ENCODE measurements at places on chromosomes 4 and X.

DNA sequence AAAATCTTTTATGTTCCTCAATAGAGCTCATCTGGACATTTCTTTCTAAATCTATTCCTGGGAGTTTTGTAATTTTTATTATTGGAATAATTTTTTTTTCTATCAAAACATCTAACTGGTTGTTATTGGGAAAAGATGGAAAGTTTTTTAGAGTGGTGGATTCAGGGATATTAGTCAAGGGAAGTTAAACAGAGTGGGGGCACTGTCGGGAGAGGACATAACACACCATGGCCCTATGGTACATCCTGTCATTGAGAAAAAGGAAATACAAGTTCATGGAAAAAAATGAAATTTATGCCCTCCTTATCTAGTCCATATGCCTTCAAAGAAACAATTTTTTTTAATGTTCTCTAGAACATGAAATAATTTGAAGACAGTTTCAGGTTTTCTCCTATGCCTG lies 96.3 kb upstream of the TSPAN5 start:
- no peak for DNase-seq

DNA sequence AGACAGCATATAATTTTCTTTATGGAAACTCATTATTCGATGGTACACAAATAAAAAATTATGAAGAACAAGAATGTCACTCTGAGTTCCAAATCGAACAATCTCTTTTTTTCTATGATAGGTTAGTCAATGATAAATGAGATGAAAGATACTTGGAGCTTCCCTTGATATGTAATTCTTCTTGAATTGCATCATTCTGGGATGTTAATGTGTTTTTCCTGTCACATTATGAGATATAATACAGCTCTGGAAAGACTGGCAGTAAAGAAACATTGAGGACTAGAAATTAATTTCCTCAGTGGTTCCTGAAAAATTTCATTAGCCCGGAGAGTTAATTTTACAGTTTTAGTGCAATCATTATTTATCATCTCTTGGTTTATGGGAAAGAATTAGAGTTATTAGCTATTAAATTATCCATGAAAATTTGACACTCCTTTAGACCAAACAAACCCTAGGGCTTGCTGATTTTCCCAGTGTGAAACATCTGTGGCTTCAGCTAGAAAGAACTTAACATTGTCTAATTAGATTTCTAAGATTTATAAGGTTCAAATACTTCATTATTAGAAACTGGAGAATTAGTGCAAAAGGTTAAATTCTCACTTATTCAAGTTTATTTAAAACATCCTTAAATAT lies 1546.6 kb upstream of the TENM3 start:
- DNase-seq, result no peak

DNA sequence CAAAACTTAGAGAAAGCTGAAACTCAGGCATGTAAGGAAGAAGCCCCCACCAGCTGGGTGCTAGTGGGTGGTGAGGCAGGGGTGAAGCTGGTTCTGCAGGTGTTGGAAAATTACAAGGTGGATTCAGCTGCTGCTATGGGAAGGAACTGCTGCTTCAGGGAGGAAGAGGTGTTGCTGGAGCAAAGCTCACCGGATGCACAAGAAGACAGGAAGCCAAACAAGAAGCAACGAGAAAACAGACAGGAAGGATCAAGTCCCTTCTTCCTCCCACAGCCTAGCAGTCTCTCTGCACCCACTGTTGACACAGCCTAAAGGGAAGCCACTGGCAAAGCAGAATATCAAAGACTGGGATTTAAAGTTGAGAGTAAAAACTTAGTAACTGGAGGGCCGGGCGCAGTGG lies 100.2 kb upstream of the JADE1 start:
- DNase-seq, result no peak

- DNase-seq, result no peak
These were observed 39.2 kb upstream of the TLR3 start for GRCh38 chr4:186029571-186030398.

DNA sequence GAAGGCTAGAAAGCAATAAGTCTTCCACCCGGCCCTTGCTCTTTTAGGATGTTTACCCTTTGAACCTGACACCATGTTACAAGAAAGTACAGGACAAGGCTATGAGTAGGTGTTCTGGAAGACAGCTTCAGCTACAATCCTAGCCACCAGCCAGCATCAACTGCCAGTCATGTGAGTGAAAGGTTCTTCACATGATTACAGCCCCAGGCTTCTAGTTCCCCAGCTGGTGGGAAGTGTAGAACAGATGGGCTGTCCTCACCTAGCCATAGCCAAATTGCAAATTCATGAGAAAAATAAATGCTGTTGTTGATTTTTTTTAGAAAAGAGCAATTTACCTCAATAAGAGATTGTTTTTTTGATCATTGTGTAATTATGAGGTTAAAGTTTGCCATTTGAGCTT lies 60.8 kb downstream of the GRXCR1 start:
- DNase-seq, result no peak

DNA sequence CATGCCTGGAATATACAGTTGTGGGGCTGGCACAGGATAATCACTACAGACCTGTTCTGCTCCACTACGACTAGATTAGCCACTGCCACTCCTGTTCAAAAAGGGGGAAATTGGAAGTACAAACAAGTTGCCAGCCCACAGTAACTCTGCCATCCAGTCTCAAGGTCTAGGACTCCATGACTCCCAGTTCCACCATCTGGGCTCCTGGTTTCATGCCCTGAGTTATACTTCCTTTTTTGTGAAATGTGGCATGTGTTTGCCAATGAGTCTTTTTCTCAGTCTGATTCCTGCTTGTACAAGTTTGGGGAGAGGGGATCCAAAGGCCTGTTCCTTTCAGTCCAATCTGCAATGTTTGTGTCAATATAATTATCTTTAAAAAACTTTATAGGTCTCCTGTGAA lies 1.0 kb upstream of the BLOC1S4 start:
- DNase-seq, result no peak

DNA sequence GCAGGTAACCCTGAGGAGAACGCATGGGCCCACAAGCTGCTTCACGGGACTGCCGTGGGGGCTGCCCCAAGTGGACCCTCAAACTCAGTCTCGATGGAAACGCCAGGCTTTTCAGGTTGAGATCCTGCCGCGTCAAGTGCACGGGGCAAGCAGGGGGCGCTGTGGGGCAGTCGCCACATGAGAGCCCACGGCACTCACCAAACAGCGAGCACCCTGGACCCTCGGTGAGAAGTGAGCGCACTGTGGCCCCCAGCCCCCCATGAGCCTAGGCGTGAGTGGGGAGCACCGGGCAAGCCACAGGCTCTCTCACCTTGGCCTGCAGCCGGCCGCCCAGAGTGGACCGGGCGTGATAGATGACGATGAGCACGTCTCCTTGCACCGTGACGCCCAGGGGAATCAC lies 50.9 kb upstream of the CPLX1 start:
- DNase-seq, result peak; percentile 14

GRCh38 chr4:100289530-100289888 lies 99.2 kb upstream of the DDIT4L start:
- no peak for DNase-seq

DNA sequence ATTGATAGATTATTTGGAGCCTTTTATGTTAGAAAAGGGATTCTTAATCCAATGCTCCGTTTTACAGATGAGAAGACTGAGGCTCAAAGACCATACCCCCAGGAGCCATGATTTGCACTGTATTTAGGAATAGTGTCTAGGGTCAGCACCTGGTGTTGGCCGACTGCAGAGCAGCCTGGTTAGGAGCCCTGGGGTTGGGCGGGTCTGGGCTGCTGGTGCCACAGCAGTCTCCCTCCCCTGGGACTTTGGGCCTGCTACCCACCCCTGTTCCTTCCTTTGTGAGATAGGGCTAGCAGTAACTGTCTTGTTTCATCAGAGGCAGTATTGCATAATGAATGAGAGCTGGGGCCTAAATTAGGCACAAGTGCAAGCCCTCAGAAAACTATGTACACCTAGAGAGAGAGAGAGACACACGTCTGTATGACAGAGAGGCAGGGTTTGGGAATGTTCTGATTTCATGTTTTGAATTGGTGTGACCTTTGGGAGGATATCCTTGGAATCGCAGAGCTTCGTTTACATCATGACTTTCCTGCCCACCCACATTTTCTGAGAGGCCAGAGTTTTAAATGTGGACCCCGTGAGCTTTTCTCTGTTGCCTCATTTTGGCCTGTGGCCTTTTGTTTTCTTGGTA lies 111.7 kb downstream of the PTTG2 start:
- no peak for DNase-seq

DNA sequence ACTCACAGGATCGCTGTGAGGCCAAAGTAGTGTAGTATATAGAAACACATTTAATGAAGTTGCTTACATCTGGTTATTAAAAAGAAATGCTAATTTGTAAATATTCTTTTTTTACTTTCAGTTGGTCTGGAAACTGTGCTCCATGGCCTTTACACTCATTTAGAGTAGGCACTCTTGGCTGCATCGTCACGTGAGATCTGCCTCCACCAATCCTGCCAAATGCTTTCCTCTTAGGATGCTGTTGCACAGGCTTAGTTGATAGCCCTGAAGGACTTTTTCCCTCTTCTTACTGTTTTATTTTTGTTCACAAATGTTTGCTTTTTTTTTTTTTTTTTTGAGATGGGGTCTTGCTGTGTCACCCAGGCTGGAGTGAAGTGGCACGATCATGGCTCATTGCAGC lies 6.3 kb downstream of the CPE start:
- no peak for DNase-seq

GRCh38 chr4:94911106-94911505 lies 153.4 kb downstream of the BMPR1B start:
- DNase-seq, result no peak

DNA sequence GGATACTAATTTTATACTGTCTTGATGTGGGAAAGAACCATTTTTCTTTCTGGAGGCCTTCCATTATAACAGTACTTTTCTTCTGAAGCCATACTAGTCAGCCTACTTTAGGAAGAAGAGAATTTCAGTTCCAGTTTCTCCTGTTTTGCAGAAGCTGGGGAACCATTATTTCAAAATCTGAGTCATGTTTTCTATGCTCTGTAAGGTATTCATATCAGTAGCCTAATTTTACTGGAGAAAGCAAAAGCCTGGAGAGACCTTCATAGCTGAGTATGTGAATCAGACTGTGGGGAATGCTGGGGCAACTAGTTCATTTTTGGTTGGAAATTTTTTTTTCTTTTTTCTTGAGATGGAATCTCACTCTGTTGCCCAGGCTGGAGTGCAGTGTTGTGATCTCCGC lies 22.4 kb downstream of the AFF1 start:
- no peak for DNase-seq

GRCh38 chr4:140046016-140046415 lies 108.0 kb downstream of the MAML3 start:
- DNase-seq, result no peak

DNA sequence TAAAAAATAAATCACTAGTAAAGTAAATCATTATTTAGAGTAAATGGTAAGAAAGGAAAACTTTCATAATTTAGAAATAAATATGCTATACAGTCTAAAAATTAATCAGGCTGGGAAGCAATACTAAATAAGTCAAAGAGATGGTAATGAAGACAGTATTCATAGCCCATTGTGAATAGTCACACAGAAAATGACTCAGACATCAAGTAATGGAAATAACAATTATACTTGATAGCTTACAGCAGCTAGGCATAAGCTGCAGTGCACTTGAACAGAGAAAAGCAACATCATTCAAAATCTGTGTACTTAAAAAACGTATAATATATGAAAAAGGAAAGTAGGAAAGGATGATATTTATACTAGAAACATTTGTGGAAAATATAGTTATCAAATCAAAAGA lies 642.5 kb upstream of the GNPDA2 start:
- no peak for DNase-seq

GRCh38 chrX:130625386-130625785 lies 223.6 kb downstream of the RBMX2 start:
- DNase-seq, result no peak

GRCh38 chr4:55635282-55635681 lies 816 bp downstream of the NMU start:
- DNase-seq, result peak; percentile 15

DNA sequence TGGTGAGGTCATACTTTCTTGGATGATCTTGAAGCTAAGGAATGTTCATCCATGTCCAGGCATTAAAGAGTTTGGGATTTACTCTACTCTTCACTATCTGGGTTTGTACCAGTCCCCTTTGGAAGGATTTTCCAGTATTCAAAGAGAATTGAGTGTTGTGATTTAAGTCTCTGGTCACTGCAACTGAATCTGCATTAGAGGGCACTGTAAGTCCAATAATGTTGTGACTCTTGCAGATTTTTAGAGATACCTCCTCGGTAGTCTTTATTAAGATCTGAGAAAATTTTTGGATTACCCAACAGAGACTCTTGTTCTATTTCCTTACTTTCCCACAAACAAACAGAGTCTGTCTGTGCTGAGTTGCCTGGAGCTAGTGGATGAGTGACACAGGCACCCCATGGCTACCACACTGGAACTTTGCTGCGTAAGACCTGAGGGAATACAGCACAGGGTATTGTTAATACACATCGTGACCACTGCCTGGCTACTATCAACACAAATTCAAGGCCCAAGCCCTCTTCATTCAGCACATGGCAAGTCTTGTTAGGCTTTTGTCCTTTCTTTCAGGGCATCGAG lies 357.1 kb upstream of the KLHL4 start:
- no peak for DNase-seq

DNA sequence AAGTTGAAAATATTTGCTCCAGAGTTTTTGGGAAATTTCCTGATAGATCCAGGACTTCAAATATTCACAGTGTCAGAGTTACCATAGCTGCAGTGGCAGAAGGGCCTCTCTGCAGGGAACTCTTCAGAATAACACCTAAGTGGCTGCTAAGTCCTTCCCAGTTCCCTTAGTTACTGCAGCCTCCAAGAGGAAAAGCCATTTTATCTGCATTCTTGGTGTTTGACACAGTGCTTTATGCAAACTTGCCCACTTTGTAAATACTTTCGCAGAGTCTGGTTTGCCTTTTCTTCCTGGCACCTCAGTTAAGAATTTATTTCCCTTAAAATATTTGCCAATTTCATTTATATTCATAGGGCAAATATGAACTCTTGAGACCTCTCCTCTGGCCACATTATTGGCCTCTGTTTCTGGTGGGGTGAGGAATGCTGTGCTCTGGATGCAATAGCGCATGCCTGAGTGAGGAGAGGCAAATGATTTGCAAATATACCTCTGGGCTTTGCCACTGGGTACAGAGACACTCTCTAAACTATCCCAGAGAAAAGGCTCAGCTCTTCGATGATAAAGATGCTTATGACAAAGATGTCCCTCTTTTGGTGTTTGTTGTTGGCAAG lies 566.3 kb upstream of the NR3C2 start:
- no peak for DNase-seq

- DNase-seq, result no peak
These were observed 37.1 kb upstream of the SLC2A9 start for GRCh38 chr4:10058371-10058770.

GRCh38 chr4:2276581-2277325 lies 14.8 kb upstream of the MXD4 start:
- no peak for DNase-seq

- no peak for DNase-seq
These were observed 368.1 kb downstream of the EPHA5 start for GRCh38 chr4:65302145-65302544.

DNA sequence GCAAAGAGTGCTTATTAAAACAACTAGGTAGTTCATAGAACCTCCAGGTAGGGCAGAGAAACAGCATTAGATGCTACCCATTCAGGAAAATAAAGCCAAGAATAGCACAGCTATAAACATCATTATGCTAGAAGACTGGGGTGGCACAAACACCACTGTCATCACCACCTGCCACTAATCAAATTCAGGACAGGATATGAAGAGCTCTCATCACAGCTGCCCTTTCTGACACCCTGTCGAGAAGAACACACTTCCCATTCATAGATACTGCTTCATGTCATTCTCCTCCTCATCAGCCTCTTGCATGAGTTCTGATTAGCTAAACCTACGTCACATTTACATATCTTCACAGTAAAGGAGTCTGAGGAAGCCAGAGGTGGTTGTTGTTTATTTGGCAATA lies 692.3 kb upstream of the HS3ST1 start:
- no peak for DNase-seq

GRCh38 chr4:104772849-104773248 lies 278.2 kb upstream of the CXXC4 start:
- DNase-seq, result no peak

- no peak for DNase-seq
These were observed 195.4 kb upstream of the PGRMC2 start for GRCh38 chr4:128483041-128483440.
